ENCODE measurements at places on chromosomes 7 and 10. TPM values are rescaled to one million over a fixed set of nuclear protein-coding genes. Genes with fewer than 3 reads are reported as not detected.

GRCh38 chr10:3467052-3467951, 294.7 kb upstream of the PITRM1 start:
- DNase-seq = no peak

DNA sequence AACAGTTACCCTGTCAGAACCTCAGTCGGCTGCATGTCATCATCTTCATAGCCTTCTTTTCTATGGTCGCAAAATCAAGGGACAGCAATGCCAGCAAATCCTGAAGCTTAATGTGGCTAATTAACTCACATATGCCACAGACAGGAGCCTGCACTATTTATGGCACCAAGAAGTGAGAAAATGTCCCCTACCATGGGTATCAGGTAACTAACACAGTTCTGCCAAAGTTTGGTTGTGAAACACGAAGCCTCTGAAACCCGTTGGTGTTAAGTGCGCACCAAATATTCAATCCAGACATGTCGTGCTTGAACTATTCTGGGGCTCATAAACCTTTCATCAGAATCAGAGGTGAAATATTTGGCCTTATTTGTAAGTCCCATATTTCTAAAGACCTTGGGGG, 63.3 kb downstream of the EVX1 start:
- no peak for DNase-seq

DNA sequence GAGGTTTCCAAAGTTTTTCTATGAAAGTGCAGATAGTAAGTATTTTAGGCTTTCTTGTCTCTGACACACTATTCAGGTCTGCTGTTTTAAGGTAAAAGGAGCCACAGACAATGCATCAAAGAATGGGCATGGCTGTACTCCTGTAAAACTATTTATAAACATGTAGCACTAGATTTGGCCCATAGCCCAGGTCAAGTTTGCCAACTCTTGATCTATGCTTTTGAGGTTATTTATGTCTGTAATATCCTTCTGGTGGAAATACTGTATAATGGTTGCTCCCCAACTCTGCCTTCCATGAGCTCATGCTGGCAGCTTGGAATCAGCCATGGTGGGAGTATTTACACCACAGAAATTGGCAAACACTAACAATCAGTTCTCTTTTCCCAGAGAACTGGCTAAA, 244.6 kb downstream of the BUB3 start:
- DNase-seq = no peak

Gene MORN4
- total RNA-seq = 0.44 TPM

Gene HGF
- 0.57 TPM for total RNA-seq

Gene ZNF316
- 51.6 TPM for total RNA-seq
